Activated T-cell treated with anti-CD3 and anti-CD28 coated beads, Interleukin-2, amount 50 U/mL, for 4 hours (primary cell): ENCODE measurements at places on chromosomes 6 and 20.

- no peak for DNase-seq
These were observed 123.2 kb downstream of the ELOVL4 start for GRCh38 chr6:79824202-79824601.

DNA sequence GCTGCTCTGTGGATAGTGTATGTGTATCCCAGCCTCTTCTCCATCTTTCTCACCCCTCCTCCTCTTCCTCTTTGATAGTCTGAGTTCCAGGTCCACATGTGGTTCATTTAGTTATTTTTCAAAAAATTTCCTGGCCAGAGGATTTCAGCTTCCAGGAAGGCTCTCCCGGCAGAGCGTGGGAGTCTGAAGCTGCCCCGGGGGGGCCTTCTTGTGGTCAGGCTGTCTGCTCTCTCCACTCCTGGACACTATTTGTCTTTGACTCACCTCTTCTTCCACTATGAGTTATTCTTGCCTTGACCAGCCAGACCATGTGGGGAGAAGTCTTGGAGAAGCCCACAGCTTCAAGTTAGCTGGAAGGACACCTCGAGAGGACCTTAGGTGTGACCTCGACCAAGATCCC, 258.8 kb downstream of the CDC5L start:
- DNase-seq: no peak

DNA sequence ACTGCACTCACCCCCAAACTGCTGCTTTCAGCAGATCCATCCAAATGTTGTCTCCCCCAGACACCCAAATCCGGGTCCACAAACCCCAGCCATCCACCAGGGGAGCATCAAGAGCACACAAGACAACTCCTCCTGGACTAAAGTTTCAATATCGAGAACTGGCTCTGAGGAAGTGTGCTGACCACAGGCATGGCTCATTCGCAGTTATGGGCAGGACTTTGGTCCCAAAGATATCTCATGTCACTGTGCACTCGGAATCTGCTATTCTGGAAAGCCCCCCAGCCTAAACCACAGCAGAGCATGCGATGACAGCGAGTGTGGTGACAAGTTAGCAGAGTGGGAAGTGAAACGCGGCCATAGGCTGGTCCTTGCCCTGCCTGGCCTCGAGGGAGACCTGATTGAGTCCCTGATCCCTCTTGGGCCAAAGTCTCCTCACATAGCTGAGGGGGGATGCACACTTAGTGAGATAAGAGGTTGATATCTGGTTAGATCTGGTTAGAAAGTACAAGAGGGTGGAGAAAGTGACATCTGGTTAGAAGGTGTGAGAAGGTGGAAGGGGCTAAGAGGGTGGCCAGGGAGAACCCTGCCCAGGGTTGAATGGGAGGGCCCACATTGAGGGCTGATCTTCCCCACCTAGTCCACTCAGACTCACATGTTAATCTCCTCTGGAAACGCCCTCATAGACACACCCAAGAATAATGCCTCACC, 149.7 kb downstream of the MRPL14 start:
- no peak for DNase-seq

GRCh38 chr6:7145585-7145884, 37.8 kb downstream of the RREB1 start:
- no peak for DNase-seq

GRCh38 chr6:7411328-7411727, 21.7 kb downstream of the RIOK1 start:
- no peak for DNase-seq

DNA sequence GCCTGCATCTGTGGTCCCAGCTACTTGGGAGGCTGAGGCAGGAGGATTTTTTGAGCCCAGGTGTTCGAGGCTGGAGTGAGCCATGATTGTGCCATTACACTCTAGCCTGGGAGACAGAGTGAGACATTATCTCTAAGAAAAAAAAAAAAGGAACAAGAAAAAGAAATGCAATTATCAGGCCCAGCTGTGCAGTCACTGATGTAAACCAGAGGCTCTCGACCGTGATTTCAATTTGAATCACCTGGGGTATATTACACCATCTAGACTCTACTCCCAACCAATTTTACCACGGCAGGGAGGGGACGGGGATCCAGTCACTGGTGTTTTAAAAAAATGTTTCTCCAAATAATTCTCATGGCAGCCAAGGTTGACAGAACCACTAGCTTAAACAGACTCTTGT, 48.8 kb upstream of the NKX2-2 start:
- no peak for DNase-seq

DNA sequence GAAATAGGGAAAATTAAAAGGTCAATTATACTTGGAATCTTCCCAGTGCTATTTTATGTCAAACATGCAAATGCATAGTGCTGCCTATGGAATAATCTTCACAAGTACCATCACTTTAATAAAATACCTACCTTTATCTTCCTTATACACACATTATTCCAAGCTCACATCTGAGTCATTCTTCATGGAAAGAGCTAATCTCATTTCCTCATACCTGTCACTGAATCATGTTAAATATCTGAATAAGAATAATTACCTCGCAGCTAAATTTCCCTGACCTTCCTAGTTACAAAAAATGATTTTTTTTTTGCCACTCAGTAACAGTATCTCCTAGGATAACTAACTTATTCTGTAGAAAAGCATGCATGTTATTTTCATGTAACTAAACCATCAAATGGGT, 661.4 kb upstream of the HS3ST5 start:
- DNase-seq: no peak

GRCh38 chr20:36817496-36817895, 43.9 kb upstream of the DSN1 start:
- no peak for DNase-seq

- no peak for DNase-seq
These were observed 123.3 kb downstream of the INSM1 start for GRCh38 chr20:20491110-20491783.

- no peak for DNase-seq
These were observed 13.0 kb upstream of the TMEM14A start for GRCh38 chr6:52657870-52658269.

DNA sequence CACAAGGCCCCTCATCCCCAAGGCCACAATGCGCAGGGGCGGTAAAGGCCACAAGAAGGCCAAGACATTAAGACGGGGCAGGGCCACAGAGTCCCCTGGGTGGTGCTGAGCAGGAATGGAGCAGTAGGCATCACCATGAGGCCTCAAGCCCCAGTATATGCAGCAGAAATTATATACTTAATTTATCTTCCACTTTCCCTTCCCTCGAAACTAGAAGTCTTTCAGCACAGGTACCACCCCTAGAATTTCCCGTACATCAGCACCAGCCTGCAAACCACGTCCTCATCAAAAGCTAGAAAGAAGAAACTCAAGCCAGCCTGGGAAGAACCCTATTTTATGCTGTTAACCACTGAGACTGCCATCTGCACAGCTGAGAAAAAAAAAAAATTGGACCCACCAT, 89.4 kb downstream of the PLG start:
- DNase-seq: no peak

GRCh38 chr6:105258816-105259215, 79.0 kb upstream of the POPDC3 start:
- DNase-seq: no peak

- DNase-seq: no peak
These were observed 236.3 kb downstream of the OTOR start for GRCh38 chr20:16984481-16984880.

GRCh38 chr6:141598487-141598886, 534.2 kb upstream of the GJE1 start:
- no peak for DNase-seq

- DNase-seq: no peak
These were observed 250.8 kb downstream of the LAMA2 start for GRCh38 chr6:129133770-129134192.
